ENCODE measurements at places on chromosomes 3 and 15.

DNA sequence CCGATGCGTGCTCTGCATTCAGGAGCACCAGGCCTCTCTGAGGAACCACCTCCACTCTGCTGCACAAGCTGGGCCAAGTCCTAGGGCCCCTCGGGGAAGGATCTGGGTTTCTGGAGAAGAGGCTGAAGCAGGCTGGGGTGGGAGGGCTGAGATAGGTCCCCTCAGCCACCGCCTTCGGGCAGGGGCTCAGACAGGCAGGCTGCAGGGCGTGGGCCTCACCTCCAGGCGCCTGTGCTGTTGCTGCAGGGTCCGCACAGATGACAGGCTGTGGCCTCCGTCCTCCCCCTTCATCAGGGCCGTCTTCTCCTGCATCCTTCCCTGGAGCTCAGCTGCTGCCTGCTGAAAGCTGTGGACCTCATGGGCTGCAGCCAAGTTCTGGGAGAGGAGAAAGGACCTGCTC is 15.2 kb downstream of the PLA2G4B start:
- DNase-seq = no peak

GRCh38 chr3:184677344-184678316 is 34.2 kb downstream of the MAGEF1 start:
- DNase-seq = no peak

DNA sequence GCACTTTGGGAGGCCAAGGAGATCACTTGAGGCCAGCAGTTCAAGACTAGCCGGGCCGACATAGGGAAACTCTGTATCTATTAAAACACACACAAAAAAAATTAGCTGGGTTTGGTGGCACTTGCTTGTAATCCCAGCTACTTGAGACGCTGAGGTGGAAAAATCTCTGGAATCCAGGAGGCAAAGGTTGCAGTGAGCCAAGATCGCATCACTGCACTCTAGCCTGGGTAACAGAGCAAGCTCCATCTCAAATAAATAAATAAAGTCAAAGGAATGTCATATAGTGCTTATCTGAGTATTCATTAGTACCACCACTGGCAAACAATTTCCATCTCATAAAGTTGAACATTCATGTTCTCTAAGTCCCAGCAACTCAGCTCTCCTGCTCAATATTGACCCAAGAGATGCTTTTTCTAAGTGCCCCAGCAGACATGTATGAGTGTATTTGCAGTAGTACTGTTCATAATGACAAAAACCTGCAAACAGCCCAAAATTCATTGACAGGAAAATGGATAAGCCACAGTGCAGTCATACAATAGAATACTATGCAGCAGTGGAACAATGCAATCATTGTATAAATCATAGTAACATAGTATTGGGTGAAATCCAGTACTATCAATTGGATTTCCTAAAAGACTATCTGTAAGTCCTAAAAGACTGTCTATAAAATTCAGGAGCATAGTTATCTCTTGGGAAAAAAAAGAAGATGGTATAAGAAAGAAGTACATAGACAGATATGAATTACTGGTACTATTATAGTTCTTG is 751.5 kb upstream of the LMCD1 start:
- no peak for DNase-seq

DNA sequence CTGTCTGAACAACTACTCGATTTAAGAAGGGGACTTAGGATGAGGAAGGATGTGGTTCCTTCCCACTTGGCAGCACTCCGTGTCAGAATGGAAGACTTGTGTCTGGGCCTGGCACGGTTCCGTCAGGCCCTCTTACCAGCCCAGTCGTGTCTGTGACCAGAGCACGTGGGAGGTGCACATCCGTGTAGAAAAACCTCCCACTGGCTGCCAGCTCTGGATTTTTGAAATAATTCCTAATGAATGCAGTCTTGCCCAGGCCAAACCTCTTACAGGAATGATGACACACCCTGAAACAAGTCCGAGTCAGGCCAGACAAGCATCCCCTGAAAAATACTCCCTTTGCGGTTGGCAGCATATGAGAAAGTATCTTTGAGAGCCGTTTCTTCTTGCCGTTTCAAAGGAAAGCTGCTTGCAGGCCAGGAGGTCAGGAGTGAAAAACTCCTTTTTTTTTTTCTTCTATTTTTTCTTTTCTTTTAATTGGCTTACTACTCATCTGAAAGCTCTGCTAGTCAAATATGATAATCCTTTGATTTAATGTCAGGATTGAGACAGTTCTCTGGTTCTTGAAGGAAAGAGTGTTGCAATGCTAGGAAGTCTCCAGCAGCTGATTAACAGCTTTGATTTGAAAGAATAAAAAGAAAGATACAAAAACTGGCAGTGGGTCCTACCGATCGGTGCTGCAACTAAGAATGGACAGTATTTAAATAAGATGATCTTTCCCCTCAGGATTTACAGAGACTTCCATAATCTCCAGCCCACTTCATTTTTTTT is 19.8 kb downstream of the IL1RAP start:
- DNase-seq = no peak

- no peak for DNase-seq
Measured at GRCh38 chr3:194945508-194945907, 259.8 kb downstream of the FAM43A start.

DNA sequence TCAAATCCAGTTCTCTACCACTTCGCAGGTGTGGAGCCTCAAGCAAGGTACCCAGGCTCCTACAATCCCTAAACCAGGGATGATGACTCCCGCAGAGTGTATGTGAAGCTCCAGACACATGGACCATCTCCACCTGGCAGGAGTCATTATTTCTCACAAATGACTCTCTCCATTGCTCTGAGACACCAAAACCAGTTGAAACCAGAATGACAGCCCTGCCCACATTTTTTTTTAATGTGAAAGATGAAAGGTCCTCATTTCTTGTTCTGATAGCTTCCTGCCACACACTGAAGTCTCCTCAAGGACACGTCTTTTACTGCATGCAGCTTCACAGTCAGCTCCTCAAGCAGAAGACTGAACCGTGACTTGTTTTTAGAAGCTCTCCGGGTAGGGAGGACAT is 61.4 kb upstream of the ZBTB38 start:
- no peak for DNase-seq

GRCh38 chr15:71790081-71790480 is 20.3 kb upstream of the NR2E3 start:
- no peak for DNase-seq

DNA sequence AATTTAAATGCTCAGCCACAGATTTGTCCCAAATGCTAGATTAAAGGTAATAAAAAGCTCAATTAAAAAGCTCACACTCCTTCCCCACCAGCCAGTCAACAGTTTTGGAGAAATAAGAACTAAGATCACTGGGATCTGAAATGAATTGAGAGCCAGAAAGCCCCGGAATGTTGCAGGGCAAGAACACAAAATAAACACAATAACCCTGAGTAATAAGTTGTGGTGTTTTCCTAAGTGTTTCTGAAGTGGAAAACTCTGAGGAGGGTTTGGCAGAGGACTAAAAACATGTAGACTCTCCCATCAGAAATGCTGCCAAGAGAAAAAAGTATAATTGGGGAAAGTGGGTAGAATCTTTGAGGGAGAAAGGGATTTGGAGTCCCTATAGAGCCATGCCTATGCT is 127.8 kb downstream of the ABI3BP start:
- no peak for DNase-seq

- no peak for DNase-seq
Measured at GRCh38 chr15:76327191-76328105, 9.1 kb upstream of the ISL2 start.
